ENCODE measurements at places on chromosomes 3 and 15.

GRCh38 chr3:131091768-131092167 lies 65.1 kb downstream of the NEK11 start:
- DNase-seq, result no peak

- no peak for DNase-seq
These were observed 31.6 kb upstream of the PYGO1 start for GRCh38 chr15:55619783-55620182.

GRCh38 chr15:71548401-71548807 lies 261.9 kb upstream of the NR2E3 start:
- no peak for DNase-seq

- no peak for DNase-seq
These were observed 73.3 kb upstream of the LRIG1 start for GRCh38 chr3:66574091-66574490.

GRCh38 chr15:29103824-29104565 lies 165.6 kb downstream of the NSMCE3 start:
- DNase-seq, result no peak

DNA sequence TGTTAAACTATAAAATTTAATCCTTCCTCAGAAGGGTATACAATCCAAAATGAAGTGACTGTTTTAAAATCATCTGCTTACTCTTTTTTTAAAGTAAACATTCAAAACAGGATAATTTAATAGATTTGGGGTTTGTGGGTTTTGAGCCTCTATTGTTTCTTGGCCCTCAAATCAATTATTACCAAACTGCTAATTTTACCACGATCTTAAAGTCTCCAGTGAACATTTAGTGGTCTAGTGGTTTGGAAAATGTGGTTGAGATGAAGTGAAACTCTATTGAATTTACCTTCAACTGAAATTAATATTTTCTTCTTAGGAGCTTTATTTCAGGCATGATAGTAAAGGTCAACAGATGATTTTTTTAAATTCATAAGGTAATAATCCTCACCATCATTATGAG lies 11.2 kb upstream of the ATP11B start:
- DNase-seq, result no peak

- DNase-seq, result no peak
These were observed 92.8 kb downstream of the TBL1XR1 start for GRCh38 chr3:177104299-177104992.

GRCh38 chr15:67832897-67833709 lies 6.7 kb downstream of the RNU6-1 start:
- no peak for DNase-seq

GRCh38 chr3:39282057-39282456 lies 2.2 kb upstream of the CX3CR1 start:
- DNase-seq, result no peak

GRCh38 chr3:156718622-156719306 lies 44.4 kb downstream of the TIPARP start:
- no peak for DNase-seq

DNA sequence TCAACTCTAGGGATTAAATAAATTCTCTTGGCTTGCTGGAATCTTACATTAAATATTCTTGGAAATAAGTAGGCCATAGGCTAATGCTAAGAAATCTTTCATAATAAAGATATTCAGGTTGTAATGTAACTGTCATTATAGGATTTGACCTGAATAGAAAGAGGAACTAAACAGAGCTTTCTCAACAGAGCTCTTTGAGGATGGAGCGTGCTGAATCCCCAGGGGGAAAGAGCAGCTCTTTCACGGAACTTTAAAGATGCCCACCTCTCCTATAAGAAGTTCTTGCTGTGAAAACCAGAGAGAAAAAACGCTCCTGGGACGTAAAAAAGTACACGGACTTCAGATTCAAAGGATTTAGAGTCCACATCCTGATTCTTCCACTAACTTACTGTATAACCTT lies 77.9 kb downstream of the NTRK3 start:
- no peak for DNase-seq

GRCh38 chr3:46830801-46831200 lies 32.4 kb downstream of the MYL3 start:
- no peak for DNase-seq

DNA sequence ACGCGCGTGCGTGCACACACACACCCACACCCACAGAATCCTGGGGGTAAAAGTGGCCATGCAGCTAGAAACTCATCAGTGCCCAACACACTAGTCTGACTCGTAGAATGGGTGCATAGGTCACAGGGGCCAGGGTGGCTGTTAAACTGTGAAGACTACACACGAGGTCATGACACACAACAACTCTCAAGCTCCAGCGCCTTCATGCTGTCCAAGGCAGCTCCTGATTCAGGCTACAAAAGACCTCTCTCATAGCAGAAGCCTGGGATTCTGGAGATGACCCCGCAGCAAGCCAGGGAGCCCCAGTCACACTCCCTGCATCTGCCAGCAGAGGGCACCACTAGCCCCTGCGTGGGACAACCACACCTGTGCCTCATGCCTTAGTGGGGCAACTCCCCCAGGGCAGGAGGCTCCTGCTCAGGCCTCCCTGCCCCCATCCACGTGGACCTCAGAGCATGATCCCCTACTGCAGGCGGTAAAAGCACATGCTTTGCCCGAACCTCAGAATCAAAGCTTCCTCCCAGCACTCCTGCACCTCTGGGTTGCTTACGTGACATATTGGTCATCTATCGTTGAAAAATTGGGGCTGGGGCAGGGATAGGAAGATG lies 93.1 kb downstream of the LRIG1 start:
- DNase-seq, result no peak
